ENCODE measurements at places on chromosomes 1 and 21. TPM values are rescaled to one million over a fixed set of nuclear protein-coding genes. Genes with fewer than 3 reads are reported as not detected.

GRCh38 chr1:245751726-245752470 lies 597.1 kb downstream of the KIF26B start:
- no peak for DNase-seq

BEND5 gene
- total RNA-seq: 1.8 TPM

DNA sequence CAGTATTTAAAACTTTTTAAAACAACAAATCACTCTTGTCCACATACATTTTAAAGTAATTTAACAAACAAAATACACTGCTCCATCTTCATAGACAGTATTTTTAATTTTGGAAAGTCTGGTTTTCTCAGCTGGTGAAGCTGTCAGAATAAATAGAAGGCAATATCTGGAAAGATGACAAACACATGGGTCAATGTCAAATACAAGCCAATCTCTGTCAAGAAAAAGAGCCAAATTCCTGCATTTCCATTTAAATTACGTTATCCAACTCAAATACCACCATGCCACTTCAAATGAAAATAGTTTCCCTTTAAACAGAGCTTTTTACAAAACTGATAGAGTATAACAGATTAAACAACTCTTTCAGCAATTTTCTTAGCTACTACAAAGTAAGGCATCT lies 176.5 kb downstream of the RERE start:
- no peak for DNase-seq

- DNase-seq: no peak
Observed at GRCh38 chr1:32240140-32240951, 6.7 kb upstream of the FAM167B start.

ARL8A gene
- 22.1 TPM for total RNA-seq

SPATA6 gene
- total RNA-seq: 8.1 TPM

- no peak for DNase-seq
Observed at GRCh38 chr21:34343347-34343746, 20.5 kb upstream of the KCNE2 start.

DNA sequence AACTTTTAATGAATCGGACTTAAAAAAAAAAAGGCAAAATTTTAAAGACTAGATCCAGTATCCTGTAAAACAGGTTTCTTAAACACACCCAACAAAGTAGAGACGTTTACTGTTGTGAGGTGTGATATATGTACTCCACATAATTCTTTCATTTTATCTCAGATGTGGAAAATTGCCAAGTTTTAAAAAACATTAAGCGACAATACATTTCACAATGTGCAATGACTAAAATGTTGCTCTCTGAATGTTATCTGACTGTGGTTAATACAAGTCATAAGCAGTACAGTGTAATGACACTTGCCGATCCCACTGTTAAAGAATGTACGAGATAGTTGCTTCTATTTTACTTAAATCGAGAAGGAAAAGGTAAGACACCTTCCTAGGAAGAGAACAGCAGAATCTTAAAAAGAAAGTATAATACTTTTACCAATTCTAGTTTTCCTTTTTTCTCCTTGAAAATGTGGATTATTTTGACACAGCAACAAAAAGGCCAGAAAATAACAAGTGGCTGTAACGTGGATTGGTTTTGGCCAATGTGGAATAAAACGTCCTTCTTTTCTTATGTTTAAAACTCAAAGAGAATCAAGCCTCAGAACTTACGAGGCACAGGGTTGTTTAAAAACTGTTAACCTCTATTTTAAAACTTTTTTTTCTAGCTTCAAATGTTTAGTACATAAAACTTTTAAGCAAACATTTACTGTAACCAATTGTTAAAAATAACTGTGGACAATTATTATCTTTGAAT lies 51.4 kb downstream of the TP53BP2 start:
- no peak for DNase-seq

ZNF683 gene
- total RNA-seq: not detected

DNA sequence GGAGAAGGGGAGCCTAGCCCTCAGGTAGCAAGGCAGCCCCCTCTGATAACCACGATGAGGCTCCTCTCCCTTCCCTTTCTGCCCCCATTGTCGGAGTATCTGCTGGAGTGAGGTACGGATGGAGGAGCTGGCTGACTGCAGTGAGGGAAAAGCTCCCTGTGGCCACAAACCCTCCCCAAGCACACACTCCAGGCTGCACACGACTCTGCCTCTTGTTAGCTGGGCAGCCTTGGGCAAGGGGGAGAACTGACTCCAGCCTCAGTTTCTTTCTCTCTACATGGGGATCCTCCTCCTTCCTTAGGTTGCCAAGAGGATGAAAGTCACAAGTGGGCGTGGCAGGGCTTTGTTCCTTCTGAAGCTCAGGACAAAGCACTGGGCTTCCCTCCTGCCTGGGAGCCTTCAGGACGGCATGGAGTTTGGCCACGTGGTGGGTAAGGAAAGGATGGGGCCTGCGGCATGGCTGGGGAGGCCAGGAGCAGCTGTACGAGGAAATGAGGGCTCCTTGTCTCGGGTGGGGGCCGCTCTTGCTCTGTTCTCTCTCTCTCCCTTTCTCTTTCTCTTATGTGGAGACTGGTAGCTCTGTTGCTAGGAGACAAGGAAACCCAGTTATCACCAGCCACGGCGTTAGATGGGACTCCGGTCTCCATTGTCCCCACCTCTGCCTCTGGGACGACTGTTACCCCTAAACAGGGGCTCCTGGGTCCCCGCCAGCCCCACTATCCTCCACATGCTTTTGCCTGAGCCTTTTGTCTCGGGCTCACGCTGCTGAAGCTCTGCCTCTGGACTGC lies 39.7 kb downstream of the LRP8 start:
- DNase-seq: no peak
